ENCODE measurements at places on chromosomes 3 and 15. TPM values are rescaled to one million over a fixed set of nuclear protein-coding genes. Genes with fewer than 3 reads are reported as not detected.

- no peak for DNase-seq
These were observed 63.1 kb downstream of the DCLK3 start for GRCh38 chr3:36701249-36701572.

- no peak for DNase-seq
These were observed 24.4 kb downstream of the MAGEF1 start for GRCh38 chr3:184687363-184688015.

- no peak for DNase-seq
These were observed 48.9 kb downstream of the DLG1 start for GRCh38 chr3:197249542-197249941.

- no peak for DNase-seq
These were observed 22.3 kb downstream of the CD200 start for GRCh38 chr3:112355307-112355687.

DNA sequence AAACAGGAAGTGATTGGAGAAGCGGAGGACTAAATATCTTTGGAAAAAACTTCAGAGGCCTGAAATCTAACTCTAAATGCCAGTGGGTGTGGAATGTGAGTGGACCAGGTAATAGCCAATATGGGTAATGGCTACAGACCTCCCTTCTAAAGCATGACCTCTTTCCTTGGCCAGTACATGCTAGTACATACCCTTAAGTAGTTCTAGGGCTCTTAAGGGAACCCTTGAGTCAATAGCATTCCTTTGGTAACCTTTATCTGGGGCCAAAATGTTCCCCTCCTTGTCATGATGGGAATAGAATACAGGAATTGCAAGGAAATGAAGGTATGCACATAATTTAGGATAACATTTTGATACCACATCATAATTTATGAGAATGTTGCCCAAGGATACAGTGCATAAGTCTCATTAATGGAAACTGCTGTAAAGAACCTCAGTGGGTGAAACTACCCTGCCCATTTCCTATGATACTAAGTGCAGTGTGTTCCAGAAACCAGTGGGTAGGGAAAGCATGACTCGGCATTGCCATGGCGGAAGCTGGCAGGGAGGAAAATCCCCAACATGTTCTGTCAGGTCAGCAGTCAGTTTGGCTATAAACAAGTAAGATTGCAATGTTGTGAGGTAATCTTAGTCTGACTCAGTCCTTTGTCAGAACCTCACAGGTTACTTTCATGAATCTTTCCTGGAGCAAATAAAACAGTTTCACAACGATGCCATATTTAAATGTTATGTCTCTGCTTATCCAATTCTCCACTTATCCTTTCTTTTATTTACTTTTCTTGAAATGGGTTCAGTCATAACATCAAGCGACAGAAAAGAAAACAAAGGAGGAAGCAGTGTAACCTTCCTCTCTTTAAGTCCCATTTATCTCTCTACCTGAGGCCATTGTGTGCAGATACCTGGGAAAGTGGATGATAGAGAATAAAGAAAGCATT is 23.5 kb upstream of the RAP2B start:
- DNase-seq: peak; percentile 100

- no peak for DNase-seq
These were observed 379.4 kb downstream of the KCNH8 start for GRCh38 chr3:19527746-19528145.

GRCh38 chr15:70086636-70087035 is 11.1 kb downstream of the TLE3 start:
- no peak for DNase-seq

- DNase-seq: no peak
These were observed at the start of gene ABHD17C for GRCh38 chr15:80695099-80695910. ABHD17C (plus strand) TSS chr15:80695310; CDS start chr15:80695430, 120 bp downstream.

DNA sequence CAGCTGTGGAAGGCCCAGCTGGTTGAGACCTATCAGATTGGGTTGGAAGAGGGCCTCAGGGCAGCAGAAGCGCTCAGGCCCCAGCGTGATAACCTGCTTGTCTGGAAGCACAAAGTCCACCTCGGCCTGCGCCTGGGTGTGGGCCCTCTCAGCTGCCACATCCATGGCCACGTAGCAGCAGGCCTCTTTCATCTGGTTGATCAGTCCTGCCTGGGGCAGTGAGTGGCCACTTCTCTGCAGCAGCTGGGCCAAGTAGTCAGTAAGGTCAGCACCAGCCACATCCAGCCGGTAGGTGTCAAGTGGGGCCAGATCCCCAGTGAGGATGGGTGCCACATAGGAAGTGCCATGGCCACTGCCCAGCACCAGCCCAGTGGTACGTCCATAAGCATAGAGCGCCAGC is 3.9 kb upstream of the CAMKV start:
- DNase-seq: no peak

DNA sequence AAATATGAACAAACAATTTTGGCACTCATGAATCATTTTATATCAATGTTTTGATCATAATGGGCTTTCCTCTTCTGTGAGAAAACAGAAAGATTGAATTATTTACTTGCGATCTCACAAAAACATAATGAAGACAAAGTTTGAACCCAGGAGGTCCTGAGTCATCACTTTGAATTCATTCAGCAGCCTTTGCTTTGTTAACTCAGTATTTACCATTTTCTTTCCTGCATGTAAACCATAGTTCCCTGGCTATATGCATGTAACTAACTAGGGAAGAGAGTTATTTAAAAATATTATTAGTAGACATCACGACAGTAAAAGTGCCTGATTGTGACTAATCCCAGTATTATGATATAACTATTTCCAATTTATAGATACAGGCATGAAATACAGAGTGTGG is 1026.2 kb downstream of the PLOD2 start:
- no peak for DNase-seq

DNA sequence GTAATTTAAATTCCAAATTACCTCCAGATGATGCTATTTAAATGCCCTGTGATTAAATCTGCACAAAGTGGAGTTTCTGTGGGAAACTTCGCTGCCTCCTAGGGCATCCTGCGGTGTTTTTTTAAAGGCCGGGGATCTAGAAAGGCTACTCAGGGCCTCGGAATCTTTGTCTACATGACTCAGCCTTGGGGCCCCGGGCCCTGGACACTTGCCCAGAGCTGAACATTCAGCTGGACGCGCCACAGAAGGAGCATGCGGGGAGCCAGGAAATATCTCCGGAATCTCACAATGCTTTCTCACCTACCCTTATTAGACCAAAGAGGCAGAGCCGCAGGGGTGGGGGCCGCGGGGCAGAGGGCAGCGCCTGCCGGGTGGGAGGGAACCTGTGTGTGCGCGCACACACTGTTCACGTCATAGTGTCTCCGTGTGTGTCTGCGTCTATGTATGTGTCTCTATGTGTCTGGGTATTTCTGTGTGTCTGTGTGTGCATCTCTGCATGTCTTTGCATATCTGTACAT is 145.5 kb upstream of the TPM1 start:
- DNase-seq: peak; percentile 97

DNA sequence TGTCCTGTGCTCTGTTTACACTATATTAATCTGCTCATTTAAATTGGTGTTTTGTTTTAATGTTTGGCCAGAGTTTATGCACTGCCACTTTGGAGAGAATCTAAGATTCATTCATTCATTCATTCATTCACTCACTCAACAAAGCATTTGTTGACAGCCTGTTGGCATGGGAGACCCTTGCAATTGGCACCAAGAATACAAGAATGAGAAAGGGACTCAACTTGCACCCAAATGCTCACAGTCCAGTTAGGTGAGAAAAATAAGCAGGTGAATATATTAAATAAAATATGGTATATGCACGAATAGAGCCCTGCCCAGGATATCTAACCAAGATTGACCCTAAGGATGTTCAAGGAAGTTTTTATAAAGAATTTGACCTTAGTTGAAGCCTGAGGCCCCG is 80.4 kb downstream of the TGFBR2 start:
- no peak for DNase-seq

DNA sequence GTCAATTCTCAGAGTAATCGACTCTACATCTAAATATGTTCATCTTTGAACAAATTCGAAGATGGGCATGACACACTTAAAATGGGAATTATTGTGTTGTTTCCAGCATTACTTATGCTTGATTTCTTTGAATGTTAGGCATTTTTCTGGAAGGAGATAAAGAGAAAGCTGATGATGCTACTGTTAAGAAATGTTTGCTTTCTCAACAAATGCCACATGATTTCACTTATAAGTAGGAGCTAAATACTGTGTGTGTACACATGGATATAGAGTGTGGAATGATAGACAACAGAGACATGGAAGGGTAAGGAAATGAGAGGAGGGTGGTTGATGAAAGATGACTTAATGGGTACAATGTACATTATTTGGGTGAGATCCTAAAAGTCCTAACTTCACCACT is 400.9 kb downstream of the TBL1XR1 start:
- peak; percentile 34 for DNase-seq

- DNase-seq: peak; percentile 75
These were observed 37.5 kb downstream of the CD86 start for GRCh38 chr3:122092460-122093165.

AMIGO3 gene
- not detected for total RNA-seq

RBP2 gene
- not detected for total RNA-seq

ZNF774 gene
- 3.3 TPM for total RNA-seq

ST6GAL1 gene
- total RNA-seq: 5.5 TPM

All from bronchial epithelial cell (primary cell).